ENCODE measurements at places on chromosomes 2 and 18.
A peak's percentile ranks its signal among the peaks of the same experiment; 100 is the strongest.

- DNase-seq: peak; percentile 29
Observed at GRCh38 chr2:119011162-119011909, 69.3 kb downstream of the MARCO start.

GRCh38 chr2:120942658-120943057 is 207.0 kb downstream of the GLI2 start:
- DNase-seq: no peak

- DNase-seq: no peak
Observed at GRCh38 chr18:30485078-30485477, 557.5 kb downstream of the DSC3 start.

DNA sequence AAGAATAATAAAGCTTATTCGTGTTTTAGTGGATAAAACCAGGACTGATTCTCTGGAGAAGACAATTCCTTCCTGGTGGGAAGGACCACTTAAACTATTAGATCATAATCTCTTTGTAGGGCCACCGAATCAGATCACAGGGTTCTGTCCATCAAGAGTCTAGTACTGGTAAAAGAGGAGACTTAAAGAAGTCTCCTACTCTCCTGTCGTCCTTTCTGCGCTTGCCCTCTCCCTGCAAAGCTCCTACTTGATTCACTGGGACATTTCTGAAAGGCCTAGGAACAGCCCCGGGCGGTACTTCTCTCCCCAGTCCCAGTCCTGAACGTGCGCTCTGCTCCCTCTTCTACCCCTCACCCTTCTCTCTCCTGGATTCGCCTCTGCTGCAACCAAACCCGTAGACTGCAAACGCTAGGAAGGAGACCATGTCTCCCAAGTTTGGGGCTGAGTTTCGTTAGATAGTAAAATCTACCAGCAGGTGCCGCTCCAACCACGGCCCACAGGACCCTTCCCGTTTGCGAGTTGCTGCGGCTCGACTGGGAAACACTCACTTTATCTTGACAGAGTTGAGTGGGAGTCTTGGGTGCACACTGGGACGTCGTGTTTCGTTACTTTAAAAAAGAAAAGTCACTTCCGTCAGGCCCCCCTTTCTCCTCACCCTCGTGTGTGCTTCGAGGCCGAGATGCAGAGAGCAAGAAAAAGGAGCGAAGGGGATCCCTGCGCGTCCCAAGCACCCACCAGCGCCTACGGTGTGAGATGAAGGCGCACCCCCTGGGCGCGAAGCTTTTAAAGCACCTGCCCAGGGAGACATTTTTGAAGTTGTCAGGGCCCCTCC is 923 bp downstream of the FIGLA start:
- peak; percentile 54 for DNase-seq

- DNase-seq: no peak
Observed at GRCh38 chr2:8300905-8301304, 381.0 kb upstream of the ID2 start.

DNA sequence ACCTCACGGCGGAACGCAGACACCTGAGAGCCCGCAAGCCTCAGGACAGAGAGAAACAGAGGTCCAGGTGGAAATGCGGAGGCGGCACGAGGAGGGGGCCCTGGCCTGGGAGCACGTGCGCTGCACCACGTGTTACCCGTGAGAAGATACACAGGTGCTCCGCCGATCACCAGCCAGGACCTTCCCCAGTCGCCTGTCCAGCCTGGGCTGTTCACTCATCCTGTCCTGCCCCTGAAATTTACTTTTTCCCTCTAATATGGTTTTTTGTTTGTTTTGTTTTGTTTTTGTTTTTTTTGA is 44.3 kb downstream of the TWIST2 start:
- no peak for DNase-seq

- DNase-seq: no peak
Observed at GRCh38 chr2:237556773-237557632, 9.4 kb upstream of the PRLH start.

DNA sequence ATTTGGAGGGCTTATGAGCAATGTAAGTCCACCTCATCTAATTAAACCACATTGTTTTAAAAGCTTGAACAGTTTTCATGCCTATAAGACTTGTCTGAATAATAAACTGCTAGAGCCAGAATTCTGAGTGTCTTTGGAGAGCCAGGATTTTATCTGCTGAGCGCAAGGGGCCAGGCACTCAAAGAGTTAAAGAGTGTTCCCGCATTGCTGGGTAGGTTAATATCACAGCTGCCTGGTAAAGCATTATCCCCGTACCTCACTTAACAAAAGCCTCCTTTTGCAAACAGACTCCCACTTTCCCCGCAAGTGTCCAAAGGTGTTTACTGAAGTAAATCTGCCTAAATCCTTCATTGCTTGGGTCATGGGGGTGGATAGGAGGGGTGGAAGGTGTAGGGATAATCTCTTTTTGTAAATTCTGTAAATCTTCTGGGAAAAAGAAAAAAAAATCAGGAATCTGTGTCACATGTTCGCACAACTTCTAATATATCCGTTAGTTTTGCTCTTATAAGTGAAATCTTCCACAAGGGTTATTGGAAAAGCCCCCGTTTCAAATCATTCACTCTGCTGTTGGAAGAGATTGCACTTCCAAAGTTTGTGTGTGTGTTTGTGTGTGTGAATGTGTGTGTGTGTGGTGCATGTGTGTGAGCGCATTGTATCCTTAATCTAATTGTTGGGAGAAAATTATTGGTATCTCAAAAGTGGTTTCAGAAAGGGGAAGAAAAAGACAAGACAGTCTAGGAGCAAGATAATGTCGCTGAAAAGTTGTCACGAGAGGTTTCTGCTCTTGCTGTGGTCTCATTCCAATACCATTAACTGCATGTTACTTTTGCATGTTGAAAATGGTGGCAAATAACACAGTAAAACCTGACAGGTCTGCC is 10.7 kb downstream of the ZEB2 start:
- peak; percentile 49 for DNase-seq

DNA sequence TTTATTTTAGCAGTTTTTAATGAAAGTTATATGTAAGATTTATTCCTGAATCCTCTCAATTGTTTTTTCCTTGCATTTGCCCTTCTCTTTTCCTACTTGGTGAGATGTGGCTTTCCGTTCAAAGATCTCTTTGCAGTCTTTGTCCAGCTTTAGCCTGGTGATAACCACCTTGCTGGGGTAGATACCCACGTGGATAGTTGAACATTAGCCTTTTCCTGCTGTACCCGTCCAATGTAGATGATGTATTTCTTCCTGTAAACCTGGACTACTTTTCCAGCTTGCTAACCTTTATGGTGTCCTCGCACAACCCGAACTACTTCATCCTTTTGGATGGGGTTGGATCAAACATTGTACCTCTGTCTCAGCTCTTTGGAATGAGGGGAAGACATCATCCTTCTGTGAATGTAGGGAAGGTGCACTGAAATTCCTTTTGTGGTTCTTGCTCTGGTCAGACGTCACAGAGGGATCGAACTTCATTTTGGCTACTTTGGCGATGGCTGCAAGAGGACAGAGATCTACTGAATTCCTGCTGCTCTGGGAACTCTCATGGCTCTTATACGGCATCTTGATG is 293.2 kb upstream of the EPAS1 start:
- DNase-seq: peak; percentile 18

DNA sequence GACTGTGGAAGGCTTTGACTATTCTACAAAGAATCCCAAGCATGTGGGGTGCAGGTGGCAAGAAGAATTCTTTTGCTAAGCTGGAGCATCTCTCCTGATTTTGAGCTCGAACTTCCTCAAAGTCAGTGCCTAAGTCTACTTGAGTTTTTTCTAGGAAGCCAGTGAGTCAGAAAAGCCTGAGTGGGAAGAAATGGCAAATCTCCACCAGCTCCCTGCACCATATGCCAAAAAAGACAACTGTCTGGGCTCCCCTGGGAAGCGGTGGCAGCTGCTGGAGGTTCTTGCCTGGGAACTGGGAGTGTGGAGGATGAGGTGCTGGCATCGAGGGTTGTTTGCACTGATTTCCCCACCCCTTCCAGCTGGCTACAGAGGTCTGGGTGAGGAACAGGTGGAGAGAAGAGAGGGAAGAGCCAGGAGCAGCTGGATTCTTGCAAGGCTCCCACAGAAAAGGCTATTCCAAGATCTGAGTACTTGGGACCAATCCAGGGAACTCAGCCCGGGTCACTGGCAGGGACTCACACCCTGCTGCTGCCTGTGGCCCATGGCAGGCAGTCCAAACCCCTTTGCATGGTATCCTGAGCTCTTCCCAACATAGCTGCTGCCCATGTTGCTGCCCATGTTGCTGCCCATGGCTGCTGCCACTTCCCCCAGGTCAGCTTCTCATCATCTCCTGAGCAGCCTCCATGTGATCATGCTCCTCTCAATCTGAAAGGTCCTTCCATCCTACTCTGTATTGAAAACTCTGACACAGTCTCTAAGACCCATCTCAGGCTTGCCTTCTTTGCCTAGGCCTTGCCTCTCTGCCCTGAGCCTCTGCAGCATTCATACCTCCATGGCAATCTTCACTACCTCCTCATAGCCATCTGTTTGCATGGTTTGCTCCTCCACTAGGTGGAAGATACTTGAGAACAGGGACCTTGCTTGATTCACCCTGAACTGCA is 128.3 kb upstream of the SPATS2L start:
- peak; percentile 28 for DNase-seq

DNA sequence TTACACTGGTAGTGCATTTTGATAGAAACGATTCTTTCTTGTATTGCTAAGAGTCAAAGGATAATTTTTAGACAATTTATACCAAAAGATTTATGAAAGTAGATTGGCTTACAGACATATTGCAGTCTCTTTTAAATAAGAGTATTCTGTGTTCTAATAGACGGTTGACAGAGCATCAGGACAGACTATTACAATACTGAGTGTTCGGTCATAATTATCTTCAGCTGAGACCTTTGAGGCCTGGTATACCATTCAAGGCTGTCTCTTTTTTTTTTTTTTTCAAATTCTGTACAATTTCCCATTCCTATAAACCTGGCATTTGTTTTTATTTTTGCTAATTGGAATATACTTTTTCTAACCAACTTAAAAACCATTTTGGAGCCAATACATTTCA is 140.6 kb upstream of the NOSTRIN start:
- DNase-seq: no peak

Measured in fibroblast of the aortic adventitia (primary cell).